ENCODE measurements at places on chromosomes 5 and 9.

GRCh38 chr9:133436681-133437080, 14.5 kb downstream of the ADAMTS13 start:
- no peak for DNase-seq

- no peak for DNase-seq
These were observed 13.7 kb downstream of the SYK start for GRCh38 chr9:90815183-90815943.

DNA sequence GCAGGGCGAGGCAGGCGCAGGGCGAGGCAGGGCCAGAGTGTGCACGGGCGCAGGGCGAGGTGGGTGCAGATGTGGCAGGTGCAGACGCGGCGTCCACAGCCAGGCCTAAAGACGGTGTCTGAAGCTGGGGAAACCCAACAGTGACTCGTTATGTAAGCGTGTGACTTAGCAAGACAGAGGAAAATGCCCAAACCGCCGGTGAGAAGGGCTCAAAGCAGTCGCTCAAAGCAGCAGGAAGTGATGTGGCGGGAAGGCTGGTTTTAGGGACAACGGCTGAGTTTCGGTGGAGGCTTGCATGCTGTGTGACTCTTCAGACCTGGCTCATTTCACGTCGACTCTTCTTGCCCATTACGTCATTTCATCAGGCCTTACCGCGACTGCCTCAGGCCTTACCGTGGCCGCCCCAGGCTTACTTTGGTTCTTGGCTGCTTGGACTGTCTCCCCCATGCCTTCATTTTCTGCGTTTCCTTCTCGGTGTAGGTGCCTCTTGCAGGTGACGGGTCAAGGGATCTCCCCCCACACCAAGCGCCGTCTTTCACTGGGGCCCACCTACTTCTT, 50.5 kb upstream of the EXOC3 start:
- no peak for DNase-seq

- DNase-seq, result no peak
These were observed 67.0 kb upstream of the TNPO1 start for GRCh38 chr5:72749362-72749997.

DNA sequence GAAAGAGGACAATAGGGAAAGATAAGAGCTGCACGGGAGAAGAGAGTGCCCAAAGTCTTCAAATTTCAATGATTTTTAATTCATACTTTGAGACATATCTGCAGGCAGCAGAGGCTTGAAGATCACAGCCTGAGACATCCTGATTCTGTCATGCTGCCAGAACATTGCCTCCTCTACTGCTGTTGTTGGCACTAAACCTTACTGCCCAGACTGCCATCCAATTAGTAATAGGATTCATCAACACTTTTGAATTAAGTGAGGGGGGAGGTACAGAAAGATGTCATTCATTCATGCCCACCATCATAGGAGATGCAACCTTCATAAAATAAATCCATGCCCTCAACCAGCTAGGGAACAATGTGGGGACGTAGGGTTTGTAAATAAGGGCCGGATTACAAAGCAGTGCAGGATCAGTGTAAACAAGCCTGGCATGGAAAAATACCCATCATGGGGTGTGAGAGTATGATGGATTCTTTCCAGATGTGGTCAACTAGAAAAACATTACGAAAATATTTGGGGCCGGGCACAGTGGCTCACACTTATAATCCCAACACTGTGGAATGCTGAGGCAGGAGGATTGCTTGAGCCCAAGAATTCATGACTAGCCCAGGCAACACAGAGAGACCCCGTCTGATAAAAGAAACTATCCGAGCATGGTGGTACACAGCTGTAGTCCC, 122.1 kb upstream of the DAPK1 start:
- DNase-seq, result no peak

DNA sequence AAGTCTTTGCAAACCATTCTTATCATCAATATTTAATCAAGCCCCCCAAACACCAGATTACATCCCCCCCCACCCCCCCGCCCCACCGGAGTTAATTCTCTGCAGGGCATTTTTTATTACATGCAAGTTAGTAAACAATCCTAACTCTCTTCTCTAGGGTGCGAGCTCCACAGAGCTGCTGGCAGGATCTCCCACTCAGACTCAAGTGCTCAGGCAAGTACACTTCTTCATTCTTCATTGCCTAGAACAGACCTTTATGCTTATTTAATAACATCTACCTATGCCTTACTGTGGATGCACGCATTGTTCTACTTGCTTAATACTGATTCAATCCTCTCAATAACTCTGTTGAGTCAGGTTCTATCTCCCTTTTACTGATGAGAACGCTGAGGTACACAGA, 9.9 kb downstream of the SAXO1 start:
- no peak for DNase-seq

DNA sequence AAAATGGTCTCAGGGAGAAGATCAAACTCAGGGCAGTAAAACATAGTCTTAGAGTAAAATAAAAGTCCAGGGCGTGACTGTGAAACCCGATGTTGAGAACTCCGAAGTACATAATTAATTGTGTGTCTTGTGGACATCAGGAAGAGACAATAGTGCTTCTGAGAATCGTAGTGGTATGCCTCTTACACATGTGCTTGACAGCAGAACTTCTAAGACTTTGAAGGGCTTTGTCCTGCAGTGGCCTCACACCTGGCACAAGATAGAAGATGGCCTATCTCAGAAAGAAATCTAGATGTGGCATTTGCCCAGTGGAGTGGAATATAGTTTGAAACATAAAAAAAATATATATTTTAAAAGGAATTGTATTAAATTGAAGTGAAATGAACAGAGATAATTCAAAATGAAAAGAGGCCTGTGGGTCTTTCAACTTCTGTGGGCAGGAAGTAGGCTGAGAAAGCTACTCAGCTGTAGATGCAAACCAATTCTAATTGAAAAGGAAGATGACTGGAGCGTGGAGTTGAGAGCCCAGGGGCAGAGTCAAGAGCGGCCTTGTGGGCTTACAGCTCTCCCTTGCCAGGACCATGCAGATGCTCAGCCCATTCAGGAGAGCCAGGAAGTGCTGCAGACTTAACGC, 468.4 kb downstream of the KDM4C start:
- DNase-seq, result no peak

DNA sequence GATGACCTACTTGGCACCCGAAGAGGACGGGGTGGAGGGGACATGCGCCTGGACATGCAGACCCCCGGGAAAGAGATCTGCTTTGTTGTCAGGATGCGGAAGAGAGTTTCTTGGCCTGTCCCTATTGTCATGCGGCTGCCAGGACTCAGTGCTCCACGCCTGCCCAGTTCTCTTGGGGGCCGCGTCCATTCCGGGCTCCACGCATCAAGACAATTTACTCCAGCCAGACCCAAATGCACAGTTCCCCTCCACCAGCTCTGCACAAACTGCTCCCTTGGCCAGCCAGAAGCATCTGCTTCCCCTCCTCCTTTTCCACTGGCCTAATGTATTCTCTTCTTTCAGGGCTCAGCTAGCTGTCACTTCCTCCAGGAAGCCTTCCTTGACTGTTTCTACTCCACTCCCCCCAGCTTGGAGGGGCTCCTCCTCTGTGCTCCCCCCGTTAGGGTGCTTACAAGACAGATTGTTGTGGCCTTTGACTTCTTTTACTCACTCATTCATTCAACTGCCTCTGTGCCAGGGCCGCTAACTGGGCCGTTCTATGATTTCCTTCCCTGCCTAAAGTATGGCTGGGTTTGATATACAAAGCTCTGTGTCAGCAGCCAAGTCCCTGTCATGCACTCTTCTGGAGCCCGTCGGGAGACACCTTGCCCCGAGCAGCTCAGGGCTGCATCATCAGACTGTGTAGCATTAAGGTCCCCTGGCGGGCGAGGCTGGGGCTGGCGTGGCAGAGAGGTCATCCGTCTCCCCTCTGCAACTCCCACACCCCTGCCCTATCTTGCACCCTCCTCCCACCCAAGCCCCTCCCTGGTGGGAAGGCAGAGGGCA, 6.6 kb downstream of the FIBCD1 start:
- no peak for DNase-seq

- peak; percentile 10 for DNase-seq
These were observed 2.9 kb downstream of the SEMA6A start for GRCh38 chr5:116571568-116572349.

- peak; percentile 32 for DNase-seq
These were observed 54.4 kb downstream of the GNAQ start for GRCh38 chr9:77977210-77977611.

GRCh38 chr5:123626051-123626450, 114.1 kb downstream of the CSNK1G3 start:
- DNase-seq, result no peak

- peak; percentile 3 for DNase-seq
These were observed 281.9 kb downstream of the DRD1 start for GRCh38 chr5:175162036-175162435.

- peak; percentile 8 for DNase-seq
These were observed 362.0 kb upstream of the CDH10 start for GRCh38 chr5:25006734-25007133.

DNA sequence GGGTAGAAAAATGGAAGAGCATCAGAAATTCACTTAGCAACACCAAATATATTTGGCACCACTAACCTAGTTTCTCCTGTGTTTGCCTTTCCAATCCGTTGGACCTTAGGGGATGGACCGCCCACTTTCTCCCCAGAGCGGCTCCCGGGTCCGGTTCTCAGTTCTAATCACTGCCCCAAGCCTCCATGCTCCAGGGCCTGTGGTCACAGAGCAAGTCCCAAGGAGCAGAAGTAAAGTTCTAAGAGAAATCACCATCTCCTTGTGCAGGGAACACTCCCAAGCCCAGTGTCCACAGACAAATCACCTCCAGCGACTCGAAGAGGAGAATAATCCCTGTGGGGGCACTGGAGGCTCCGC, 728 bp upstream of the SLC1A1 start:
- peak; percentile 14 for DNase-seq

DNA sequence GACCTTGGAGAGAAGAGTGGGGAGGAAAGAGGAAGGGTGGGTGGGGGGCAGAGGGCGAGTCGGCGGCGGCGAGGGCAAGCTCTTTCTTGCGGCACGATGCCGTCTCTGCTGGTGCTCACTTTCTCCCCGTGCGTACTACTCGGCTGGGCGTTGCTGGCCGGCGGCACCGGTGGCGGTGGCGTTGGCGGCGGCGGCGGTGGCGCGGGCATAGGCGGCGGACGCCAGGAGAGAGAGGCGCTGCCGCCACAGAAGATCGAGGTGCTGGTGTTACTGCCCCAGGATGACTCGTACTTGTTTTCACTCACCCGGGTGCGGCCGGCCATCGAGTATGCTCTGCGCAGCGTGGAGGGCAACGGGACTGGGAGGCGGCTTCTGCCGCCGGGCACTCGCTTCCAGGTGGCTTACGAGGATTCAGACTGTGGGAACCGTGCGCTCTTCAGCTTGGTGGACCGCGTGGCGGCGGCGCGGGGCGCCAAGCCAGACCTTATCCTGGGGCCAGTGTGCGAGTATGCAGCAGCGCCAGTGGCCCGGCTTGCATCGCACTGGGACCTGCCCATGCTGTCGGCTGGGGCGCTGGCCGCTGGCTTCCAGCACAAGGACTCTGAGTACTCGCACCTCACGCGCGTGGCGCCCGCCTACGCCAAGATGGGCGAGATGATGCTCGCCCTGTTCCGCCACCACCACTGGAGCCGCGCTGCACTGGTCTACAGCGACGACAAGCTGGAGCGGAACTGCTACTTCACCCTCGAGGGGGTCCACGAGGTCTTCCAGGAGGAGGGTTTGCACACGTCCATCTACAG, 760 bp downstream of the NPR3 start:
- no peak for DNase-seq

- DNase-seq, result no peak
These were observed 139.6 kb upstream of the RASA1 start for GRCh38 chr5:87127956-87128687.

DNA sequence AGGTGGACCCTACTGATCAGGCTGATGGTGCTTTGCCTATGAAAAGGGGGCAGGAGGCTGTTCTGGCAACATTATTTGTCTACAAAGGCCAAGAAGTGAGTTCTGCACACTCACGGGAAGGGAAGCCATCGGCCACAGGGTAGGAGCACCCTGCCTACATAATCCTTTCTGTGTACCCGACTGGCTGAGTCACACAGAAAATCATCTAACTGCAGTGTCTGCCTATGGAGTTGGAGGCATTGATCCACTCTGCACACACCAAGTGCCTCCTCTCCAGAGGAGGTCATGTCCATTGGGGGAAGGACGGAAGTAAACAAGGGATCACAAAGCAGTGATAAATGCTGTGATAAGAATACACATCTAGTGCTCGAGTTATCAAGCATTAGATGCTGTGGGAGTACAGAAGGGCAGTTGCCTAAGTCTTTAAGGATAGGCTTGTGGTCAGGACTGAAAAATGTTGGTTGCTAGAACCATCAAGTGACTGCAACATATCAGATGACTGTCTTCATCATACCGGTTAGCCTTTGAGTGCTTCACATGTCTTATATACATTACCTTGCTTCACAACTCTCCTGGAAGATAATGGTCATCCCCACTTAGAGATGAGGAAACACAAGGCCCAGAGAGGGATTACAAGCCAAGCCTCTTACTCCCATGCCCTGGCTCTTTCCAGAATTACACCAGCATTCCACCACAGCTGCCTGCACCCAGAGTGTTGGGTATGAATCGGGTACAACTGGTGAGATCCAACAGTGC, 1.3 kb upstream of the SLC2A8 start:
- no peak for DNase-seq

DNA sequence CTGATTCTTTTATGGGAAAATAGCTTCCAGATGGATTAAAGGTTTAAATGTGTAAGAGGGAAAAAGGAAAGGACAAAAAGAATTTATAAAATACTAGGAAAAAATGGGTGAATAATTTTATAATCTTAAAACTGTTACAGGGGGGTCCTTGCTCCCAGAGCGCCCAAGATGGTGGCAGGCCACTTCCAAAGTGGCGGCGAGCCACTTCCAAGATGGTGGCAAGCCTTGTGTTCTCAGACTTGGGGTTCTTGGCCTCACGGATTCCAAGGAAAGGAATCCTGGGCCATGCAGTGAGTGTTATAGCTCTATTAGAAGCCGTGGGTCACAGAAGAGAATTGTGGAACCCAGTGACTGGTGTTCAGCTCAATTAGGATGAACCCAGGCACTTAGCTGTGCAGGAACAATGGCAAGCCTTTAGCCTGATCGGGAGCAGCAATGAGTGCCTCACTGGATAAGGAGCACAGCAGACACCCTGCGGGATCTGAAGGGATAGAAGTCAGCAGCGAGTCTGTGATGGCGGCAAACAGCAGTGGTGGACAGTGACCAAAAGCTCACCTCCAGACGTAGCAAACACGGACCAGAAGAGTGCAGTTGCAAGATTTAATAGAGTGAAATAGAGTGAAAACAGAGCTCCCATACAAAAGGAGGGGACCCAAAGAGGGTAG, 83.2 kb upstream of the SNCAIP start:
- DNase-seq, result peak; percentile 5

DNA sequence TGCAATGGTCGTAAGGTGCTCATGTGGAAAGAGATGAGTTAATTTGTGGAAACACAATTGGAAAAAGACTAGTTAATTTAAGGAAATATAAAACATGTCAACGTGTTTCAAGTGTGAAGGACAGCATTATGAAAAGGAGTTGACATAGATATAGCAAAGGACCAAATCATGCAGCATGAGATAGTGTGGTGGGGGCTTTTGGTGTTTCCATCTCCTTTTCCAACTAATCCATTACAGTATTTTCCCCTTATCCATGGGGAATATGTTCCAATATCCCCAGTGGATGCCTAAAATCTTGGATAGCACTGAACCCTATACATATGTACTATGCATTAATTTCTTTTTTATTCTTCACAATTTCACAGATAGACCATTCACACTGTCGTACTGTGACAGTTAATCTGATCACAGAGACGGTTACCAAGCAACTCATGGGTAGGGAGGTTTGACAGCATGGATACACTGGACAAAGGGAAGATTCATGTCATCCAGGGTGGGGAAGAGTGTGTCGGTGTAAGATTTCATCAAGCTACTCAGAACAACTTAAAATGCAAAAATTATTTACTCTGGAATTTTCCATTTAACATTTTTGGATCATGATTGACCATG, 238.6 kb downstream of the CDH12 start:
- no peak for DNase-seq
